BJ (cell line): ENCODE measurements at places on chromosomes 5 and 9.
A peak's percentile ranks its signal among the peaks of the same experiment; 100 is the strongest.

GRCh38 chr5:79081779-79082178 lies 12.2 kb downstream of the BHMT2 start:
- DNase-seq: no peak

GRCh38 chr5:77325921-77326541 lies 115.6 kb downstream of the PDE8B start:
- DNase-seq: no peak

DNA sequence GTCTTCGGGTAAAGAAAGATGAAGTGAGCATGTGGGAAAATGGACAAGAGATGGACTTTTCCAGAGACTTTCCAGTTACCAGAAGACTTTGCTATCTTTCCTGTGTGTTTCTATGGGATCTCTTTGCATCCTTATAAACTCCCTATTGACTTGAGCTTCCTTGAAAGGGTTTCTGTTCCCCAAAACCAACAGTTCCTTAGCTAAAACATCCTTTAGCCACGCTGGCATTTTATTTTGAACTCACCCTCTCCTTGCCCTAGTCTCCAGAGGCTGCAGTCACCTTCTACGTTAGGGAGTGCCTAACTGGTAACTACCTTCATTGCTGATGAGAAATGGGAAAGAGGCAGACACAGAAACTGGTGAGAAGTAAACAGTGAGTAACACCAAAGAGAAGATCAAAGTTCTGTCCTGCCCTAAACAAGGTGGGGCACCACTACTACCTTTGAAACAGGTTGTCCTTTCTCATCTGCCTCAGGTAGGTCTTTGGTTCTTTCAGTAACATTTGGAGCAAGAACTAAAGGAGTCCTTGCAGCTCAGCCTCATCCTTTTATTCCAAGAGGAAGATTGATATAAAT lies 402.9 kb downstream of the ENC1 start:
- no peak for DNase-seq

DNA sequence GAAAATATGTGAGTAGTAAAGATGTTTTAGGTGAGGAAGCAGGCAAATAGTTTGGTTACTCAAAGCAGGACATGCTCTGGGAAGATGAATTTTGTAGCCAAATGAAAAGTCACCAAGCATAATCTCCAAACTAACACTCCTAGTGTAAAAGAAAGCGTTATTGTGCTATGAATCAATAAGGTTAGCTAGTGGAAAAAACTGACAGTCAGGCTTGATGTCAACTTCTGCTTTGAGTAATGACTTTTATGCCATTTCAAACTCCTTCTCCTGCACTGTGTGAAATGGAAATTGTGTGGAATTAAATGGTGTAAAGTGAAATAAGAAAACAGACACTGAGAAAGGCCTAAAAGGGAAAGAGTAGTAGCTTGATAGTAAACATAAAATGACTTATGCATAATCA lies 637.2 kb upstream of the DMAC1 start:
- DNase-seq: no peak

DNA sequence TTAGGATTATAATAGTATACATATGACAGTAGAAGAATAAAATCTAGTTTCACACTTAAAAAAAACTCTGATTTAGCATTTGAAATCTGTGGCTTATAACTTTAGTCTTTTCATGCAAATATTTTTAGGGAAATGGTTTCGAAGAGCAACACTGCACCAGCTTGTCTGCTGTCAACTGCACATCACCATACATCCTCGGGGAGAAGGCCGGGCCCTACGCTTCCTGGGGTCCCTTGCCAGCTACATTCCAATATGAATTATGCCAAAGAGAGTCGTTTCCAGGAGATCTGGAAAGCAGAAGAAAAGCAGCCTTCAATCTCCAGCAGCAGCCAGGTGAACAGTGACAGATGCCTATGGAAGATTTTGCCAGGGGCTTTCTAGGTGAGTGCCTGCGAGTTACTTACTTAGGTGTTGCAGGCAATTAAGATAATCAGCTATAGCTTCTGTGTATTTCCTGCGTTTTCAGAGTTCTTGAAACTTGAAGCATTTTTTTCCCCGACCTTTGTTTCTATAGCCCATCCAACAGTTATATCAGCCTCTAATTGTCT lies 166.8 kb downstream of the TRPM3 start:
- DNase-seq: no peak

- no peak for DNase-seq
Observed at GRCh38 chr5:121503111-121503840, 348.4 kb upstream of the FTMT start.

- DNase-seq: no peak
Observed at GRCh38 chr5:113378959-113379541, 55.7 kb downstream of the TSSK1B start.

- DNase-seq: no peak
Observed at GRCh38 chr5:123545506-123545905, 33.5 kb downstream of the CSNK1G3 start.

DNA sequence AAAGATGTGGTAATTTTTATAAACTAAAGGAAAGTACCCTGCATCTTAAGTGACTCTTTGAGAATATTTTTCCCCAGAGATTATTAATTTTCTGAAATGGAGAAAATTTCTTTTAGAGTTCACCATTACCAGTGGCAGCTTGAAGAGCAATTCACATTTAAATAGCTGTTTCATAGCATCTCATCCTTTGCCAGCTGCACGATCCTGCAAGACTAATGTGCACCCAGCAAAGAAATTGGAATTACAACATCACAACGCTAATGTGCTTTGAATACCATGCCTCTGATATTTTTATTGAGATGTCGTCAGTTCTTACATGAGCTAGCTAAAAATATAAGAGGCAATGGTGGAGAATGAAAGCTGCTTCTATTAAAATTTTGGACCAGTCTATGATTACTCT lies 423.5 kb downstream of the TAF11L14 start:
- no peak for DNase-seq

GRCh38 chr9:76559286-76559685 lies 100.3 kb downstream of the GCNT1 start:
- DNase-seq: no peak

GRCh38 chr9:107270082-107270481 lies 13.0 kb upstream of the RAD23B start:
- DNase-seq: no peak

DNA sequence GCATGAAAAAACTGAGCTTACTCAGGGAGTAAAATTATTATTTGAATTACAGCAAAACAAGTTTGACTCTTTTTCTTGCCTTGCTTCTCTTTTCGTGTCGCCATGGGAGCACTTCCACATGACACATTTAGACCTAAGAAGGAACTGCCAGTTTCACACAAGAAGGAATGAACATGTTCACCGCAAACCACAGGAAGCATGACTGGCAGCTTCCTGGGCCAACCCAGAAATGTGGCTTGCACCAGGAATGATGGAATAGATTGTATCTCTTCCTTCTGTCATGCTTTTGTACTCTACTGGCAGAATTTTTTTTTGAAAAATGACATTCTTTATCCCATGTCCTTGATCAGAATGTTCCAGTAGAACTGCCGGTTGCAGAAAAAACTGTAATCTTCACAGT lies 32.9 kb upstream of the MAN2A1 start:
- peak; percentile 39 for DNase-seq

GRCh38 chr5:65108786-65109743 lies 340.3 kb downstream of the CWC27 start:
- peak; percentile 20 for DNase-seq

GRCh38 chr9:75504721-75505120 lies 385.8 kb upstream of the PCSK5 start:
- no peak for DNase-seq

- no peak for DNase-seq
Observed at GRCh38 chr9:5430912-5431311, 6.8 kb downstream of the PLGRKT start.

DNA sequence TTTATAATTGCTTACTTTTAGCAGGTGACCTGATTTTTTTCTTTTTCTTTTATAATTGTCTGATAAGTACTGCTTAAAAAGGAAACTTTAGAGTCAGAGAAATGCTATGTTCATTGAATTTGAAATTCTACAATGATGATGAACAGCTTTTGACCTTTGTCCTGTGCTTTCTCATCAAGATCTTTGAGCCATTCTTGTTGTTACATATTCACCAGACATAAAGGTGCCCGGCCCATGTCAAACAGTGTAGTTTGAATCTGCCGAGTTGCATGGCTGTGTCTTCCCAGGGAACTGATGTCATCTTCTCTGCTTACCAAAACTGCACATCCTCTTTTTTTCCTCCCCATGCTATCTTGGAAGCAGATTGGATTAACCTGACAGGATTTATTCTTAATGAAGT lies 163.6 kb downstream of the LRRC70 start:
- no peak for DNase-seq

GRCh38 chr9:79817438-79818004 lies 245.8 kb downstream of the TLE4 start:
- DNase-seq: no peak

GRCh38 chr9:113364951-113365350 lies 11.8 kb downstream of the HDHD3 start:
- no peak for DNase-seq

DNA sequence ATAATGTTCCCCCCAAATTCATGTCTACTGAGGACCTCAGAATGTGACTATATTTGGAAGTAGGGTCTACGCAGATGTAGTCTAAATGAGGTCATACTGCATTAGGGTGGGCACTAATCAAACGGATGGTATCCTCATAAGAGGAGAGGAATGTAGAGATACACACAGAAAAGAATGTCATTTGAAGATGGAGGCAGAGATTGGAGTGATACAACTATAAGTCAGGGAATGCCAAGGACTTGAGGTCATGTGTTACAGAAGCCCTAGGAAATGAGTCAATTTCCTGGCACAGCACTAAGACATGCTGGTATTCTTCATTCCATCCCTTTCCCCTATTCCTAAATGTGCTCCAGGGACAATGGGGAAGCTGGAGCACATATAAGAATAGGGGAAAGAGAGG lies 758 bp upstream of the PDCD1LG2 start:
- DNase-seq: peak; percentile 88

DNA sequence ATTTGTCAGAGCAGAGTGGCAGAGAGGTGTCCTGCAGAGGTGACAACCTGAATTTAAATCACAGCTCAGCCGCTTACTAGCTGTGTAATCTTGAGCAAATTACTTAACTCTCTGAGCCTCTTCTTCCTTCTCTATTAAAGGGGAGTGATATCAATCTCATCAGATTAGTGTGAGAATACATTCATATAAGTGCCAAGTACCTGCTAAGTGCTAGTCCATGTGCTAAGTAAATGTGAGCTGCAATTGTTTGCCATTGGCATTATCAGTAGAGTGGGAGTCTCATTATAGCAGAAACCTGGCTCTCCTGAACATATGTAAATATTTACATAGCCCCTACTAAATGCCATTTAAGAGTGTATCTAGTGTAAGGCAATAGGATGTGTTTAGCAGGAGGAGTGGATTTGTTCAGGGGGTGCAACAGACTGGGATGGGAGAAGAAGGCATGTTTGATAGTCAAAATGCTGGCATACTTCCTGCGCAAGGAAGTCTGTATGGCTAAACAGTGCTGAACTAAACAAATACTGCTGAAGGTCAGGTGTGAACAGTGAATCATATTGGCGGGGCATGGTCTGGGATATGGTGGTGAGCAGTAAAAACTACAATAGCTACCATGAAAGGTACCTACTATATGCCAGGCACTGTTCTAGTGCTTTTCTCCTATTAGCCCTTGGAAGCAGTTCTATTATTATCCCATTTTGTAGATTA lies 74.5 kb downstream of the F2RL2 start:
- no peak for DNase-seq

- DNase-seq: peak; percentile 13
Observed at GRCh38 chr5:35626108-35626507, 8.4 kb downstream of the SPEF2 start.

DNA sequence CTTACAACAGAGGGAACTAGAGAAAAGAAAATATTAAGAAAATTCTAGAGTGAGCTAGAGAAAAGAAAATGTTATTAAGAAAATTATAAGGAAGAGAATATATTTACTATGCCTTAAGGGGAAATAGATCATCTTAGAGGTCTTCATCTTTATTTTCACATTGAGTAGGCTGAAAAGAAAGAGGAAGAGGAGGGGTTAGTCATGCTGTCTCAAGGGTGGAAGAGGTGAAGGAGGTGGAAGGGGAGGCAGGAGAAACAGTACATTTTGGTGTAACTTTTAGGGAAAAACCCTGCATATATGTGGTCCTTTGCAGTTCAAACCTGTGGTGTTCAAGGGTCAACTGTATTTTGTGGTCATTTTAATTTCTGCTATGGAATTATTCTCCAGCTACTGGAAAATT lies 46.6 kb downstream of the PPIP5K2 start:
- DNase-seq: no peak

GRCh38 chr5:138543730-138544104 lies 681 bp upstream of the ETF1 start:
- no peak for DNase-seq

DNA sequence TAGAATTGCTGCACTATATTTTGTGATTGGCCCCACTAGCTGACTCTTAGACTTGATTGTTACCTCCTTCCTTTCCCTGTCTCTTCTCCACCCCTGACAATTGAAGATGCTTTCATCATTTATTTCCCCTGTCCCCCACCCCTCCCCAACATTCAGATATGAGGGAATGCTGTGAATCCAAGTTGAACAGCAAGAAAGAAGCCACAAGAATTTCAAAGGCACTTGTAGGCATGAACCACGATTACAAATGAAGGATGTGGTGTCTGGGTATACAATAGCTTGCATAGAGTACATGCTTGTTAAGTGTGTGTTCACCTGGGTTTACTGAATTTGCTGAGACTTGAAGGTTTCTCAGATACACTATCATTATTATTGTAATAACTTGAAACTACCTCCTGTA lies 78.3 kb upstream of the TRIO start:
- no peak for DNase-seq

DNA sequence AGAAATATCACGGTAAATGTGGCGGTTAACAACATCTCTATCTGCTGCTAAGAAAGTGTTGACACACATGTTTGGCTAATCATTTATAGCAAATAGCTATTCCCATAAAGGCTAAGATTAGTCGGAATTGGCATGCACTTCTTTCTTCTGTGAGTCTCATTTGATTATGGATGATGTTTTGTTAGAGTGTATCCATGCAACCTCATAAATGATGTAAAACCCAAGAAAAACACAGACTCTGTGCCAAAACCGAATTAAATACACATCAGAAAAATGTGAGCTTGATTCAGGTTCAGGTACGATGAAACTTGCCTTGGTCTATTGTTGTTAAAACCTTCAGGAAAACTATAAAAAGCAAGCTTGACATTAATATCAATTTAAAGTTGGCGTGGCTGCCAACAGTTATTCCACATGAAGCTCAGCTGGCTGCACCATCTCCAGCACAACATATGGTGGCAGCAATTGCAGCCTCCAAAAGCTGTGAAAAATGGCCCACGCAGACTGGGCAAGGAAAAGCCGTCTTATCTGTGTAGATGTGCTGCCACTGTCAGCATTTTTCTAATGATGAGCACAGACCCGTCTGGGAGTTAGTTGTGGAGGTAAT lies 41.1 kb upstream of the ICE1 start:
- no peak for DNase-seq

- no peak for DNase-seq
Observed at GRCh38 chr5:141868541-141868940, 9.7 kb downstream of the PCDH1 start.

- DNase-seq: no peak
Observed at GRCh38 chr5:176899946-176900779, 1.0 kb upstream of the HK3 start.
